ENCODE measurements at places on chromosomes 3 and 15.

GRCh38 chr3:159807137-159808040 is 181.2 kb upstream of the IL12A start:
- no peak for DNase-seq

GRCh38 chr15:25248583-25249235 is 190.1 kb downstream of the UBE3A start:
- no peak for DNase-seq

GRCh38 chr3:126147932-126148683 is 32.3 kb downstream of the ALDH1L1 start:
- no peak for DNase-seq

- DNase-seq = no peak
These were observed 26.7 kb upstream of the MED12L start for GRCh38 chr3:151058740-151059139.

GRCh38 chr3:182121401-182121800 is 409.7 kb downstream of the SOX2 start:
- DNase-seq = no peak

- DNase-seq = no peak
These were observed 3.0 kb upstream of the IFT57 start for GRCh38 chr3:108225221-108225620.

DNA sequence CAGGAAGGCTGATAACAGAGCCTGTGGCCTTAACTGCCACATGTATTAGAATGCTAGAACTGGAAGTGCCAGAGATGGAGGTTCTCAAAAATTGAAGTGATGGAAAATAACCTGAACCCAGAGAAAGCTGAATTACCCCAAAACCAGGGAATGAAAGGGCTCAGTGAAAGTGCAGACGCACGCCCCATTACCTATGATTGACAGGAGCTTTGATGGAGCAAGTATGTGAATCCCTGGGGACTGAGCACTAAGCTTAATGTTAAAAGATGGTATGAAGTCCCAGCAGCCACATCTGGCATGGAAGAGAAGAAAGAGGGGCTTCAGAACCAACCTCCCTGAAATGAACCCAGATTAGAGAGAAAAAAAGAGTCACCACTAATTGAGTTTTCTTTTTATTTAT is 118.4 kb upstream of the FHIT start:
- no peak for DNase-seq

GRCh38 chr3:4758249-4758860 is 220.9 kb upstream of the BHLHE40 start:
- DNase-seq = no peak

DNA sequence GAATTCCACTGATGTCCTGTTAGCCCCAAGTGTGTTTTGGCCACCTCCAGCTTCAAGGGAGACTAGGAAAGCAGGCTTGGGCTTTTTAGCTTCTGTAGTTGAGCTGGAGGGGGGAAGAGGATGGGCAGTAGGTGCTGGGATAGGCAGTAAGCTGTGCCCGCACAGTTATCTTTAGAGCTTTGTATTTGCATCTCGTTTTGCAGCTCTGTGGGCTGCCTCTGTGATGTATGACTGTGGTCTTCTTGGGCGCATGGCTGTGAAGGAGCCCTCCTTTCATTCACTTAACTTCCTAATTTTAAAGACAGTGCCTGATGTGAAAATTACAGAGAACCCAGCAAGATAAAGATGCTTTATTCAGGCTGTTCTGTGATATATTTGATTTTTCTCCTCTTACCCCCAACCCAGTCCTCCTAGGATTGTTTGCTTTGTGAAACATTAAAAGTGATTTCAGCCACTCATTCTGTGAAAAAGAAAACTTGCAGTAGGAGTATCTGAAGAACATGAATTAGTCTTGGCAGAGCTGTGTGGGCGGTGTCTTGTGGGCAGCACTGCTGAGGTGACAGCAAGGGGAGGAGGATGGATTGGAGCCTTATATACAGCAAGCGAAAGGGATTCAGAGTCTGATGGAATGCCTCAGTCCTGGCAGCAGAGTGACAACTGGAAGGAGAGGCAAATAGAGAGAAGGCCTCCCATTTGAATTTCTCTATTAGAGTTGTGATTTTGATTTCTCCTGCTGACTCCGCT is 74.3 kb downstream of the LARS2 start:
- DNase-seq = no peak

GRCh38 chr3:32371461-32372212 is 20.0 kb upstream of the CMTM7 start:
- no peak for DNase-seq

DNA sequence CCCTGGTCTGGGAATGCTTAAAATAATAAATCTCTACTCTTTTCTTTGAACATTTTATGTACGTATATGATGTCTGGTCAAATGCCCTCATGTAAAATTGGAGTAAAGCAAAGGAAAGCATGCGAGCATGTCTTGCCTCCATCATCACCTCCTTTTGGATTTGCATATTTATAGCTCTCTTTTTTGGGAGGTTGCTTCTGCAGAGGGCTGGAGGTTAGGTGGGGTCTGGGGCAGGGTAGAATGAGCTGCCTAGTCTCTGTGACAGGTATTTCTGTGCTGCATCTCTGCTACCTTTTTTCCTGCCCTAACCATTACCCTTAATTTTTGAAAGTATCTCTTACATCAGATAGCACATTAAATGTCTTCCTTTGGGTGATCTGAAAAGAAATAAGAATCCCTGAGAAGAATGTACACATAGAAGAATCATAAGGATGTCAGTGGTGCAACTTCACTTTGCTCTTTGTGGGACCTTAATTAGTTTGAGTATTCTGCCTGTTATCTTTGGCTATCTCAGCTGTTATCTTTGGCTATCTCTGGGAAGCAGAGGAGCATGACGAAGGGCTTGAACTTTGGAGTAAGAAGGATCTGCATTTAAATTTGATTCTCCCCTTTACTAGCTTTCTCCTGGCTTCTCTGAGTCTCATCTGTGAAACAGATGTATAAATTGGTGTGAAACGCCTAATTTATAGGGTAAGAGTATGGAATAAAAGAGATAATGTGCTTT is 40.2 kb downstream of the PPM1L start:
- no peak for DNase-seq

DNA sequence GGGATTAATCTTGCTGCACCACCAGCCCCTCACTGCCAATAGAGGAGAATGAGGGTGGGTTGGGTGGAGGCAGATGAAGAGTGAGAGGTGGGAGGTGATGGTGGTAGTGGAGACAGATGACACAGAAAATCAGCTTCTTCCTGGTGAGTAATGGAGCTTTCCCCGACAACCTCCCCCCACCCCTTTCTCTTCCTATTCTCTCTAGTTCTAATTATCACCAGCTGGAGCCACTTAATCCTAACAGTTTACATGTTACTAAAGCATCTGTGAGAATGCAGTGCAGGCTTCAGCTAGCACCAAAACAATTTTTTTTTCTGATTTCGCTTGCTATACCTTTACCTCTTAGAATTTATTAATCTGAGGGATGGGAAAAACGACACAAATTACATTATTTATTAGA is 116.1 kb upstream of the DNAJC19 start:
- no peak for DNase-seq

DNA sequence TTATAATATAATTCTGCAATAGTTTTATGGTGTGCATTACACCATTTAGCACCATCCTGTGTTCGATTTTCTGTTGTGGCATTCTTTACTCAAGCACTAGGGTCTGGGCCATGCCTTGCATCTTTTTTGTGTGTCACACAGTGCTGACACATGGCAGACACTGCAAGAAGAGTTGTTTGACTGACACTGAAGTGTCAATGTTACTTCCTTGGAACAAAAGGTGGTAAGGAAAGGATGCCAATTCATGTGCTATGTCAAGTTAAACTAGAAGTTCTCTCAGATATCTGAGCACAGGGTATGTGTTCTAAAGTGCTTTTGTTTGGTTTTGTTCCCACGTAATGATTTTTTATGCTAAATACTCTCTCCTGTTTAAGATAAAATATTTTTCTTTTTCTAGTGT is 102.5 kb upstream of the UNC13C start:
- no peak for DNase-seq

DNA sequence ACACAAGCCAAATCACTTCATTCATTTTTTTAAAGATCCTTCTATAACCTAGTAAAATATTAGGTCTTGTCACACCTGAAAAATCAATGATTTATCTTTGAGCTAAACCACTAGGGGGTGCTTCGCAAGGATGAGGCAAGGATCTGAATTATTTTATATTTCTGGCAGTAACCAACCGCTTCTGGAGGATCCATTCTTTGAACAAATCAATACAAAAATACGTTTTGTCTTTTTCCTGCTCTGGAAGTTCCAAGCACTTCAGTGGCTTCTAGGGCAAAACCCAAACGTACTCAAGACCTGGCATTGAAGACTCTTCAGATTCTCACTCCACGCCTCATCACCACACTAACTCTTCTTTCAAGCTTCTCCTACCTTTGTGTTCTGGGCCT is 486 bp downstream of the LSG1 start:
- no peak for DNase-seq

GRCh38 chr15:72086010-72086697 is 31.8 kb downstream of the MYO9A start:
- DNase-seq = no peak

DNA sequence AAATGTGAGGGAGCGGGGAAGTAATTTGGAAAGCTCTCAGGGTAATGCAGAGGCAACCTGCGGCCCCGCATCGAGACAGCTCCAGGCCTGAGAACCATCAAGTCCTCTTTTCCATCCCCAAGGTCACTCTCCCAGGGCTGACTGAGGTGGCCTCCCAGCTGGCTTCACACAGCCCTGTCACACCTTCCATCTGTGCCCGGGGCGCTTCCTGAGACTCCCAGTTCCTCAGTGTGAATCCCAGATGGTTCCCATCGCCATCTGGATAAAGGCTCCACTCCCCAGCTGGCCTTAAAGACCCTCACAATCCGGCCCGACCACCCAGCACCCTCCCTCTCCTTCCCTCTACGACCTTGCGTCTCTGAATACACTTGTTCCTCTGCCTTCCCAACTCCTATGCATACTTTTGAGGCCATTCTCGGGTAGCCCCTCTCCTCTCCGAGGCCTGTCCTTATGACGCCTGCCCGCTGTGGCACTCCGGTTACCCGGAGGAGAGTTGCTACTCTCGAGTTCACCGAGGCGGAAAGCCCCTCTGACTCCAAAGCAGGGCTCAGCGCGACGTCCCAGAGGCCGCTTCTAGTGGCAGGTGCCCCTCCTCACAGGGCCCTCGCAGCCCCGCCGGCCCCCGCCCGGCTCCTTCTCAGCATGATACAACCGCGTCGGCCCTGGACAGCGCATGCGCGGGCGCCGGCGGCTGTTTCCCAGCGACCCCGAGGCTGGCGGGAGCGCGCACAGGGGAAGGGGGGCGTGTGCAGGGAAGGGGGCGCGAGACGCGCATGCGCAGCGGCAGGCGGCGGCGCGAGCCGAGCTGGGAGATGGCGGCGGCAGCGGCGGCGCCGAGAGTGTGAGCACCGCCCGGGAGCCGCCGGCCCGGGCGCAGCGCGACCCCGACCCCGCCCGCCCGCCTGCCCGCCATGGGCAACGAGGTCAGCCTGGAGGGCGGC is at the start of gene BSN:
Gene BSN, plus strand, starts transcription at position 786 of the 941 bp plus-strand sequence. Its CDS starts 126 bp downstream, at position 912.
- DNase-seq = peak; percentile 62

GRCh38 chr3:71930056-71930991 is 145.4 kb upstream of the PROK2 start:
- no peak for DNase-seq

GRCh38 chr3:135197246-135197645 is 402.2 kb downstream of the EPHB1 start:
- no peak for DNase-seq

DNA sequence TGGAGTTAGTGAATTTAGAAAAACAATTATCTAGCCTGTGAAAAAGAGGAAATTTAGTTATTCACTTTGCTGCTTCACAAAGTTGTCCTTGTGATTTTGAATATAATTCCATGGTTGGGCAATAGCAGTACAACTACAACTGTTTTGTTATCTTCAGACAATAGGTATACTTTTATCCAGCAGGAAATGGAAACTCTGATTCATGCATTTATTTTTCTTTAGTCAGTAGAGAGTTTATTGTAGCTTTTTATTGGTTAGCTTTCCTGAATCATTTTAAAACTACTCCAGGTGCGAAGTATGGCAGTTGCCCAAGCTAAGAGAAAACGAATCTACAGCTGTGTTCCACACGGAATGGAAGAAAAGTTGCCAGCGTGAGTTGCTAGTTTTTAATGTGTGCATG is 80.3 kb downstream of the TM4SF4 start:
- no peak for DNase-seq

DNA sequence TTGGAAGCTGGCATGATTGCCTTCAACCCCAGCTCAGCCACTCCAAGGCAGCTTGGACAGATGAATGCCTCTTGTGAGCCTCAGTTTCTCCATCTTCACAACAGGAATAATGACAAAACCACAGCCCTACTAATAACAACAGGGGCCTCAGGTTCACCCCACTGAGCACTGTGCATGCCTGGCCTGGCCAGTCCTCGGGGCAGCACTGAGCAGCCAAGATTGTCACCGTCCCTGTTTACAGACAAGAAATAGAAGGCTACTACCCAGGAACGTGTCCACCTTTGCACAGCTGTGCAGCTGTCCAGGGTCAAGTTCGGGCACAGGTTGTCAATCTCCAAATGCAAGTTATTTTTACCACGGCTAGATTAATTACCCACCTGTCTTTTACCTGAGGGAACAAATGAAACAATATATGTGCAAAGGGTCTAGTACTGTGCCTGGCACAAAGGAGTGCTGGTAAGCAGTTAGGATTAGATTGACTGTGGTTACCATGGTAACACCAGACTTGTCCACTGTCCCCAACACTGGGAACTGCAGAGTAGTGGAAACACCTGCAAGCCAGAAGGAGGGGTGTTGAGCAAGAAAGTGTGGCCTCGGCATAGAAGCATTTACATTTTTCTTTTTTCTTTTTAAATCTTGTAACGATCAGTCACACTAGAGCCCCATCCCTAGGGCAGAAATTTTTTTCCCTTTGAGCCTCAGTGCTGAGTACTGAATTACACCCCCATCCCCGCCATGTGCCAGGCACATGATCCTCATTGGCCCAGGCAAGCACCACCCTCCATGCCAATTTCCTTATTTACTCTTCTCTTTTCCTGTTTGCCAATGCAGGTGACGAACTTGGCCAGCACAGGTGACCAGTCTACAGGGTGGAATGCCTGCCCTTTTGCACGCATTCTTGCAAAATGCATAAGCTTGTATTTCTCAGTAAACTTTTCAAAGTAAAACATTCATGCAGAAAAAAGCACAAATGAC is 66.3 kb upstream of the SLC6A6 start:
- DNase-seq = peak; percentile 43

- no peak for DNase-seq
These were observed 24.3 kb downstream of the NFKBIZ start for GRCh38 chr3:101873619-101874018.

GRCh38 chr3:149415484-149415883 is 38.0 kb upstream of the TM4SF1 start:
- no peak for DNase-seq

- DNase-seq = peak; percentile 77
These were observed 1.4 kb downstream of the LMOD3 start for GRCh38 chr3:69120879-69121464.

DNA sequence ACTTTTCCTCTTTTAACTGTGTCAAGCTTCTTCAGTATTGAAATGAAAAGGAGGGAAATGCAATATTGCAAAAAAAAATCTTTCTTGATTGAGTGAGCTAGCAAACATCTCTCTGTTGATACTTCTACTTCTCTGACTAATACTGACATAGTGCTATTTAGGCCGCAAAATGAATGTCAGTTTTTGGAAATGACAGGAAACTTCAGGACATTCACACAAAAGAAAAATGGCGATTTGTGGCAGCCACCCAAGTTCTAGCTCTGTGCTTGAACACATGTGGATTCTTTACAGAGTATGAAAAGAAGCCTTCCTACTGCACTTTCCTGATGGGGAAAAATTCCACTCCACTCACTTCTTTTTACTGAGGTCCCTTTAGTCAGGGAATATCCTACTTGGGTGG is 486.8 kb upstream of the ALCAM start:
- no peak for DNase-seq

All from HL-60 (cell line).